Activated CD4-positive, CD25-positive, alpha-beta regulatory T cell treated with anti-CD3 and anti-CD28 coated beads, Interleukin-2, amount 50 U/mL, for 72 hours (primary cell): ENCODE measurements at places on chromosomes 1 and 21.
A peak's percentile ranks its signal among the peaks of the same experiment; 100 is the strongest.

DNA sequence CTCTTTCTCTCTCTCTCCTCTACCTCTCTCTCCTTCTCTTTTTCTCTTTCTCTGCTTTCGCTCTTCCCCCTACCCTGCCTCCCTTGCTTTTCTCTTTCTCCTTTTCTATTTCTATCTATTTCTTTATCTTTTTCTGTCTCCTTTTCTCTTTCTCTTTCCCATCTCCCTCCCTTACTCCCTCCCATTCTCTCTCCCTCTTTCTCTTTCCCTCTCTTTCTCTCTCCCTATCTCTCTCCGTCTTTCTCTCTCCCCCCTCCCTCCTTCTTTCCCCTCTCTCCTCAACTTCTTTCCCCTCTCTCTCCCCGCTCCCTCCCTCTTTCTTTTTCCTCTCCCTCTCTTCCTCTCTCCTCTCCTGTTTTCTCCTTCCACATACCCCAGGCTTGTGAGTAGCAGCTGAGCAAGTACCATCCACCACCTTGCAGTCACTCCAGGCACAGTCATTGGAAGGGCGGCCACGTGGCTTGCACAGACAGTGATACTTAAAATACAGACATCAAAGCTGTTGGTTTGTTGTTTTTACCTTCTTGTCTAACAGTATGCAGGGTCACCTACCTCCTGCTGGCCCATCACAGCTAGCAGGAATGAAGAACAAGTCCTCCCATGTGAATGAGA, 209.1 kb upstream of the COA6 start:
- no peak for DNase-seq

- DNase-seq, result no peak
Observed at GRCh38 chr1:97761637-97762036, 159.2 kb downstream of the DPYD start.

- DNase-seq, result no peak
Observed at GRCh38 chr1:4301007-4301406, 353.4 kb upstream of the AJAP1 start.

DNA sequence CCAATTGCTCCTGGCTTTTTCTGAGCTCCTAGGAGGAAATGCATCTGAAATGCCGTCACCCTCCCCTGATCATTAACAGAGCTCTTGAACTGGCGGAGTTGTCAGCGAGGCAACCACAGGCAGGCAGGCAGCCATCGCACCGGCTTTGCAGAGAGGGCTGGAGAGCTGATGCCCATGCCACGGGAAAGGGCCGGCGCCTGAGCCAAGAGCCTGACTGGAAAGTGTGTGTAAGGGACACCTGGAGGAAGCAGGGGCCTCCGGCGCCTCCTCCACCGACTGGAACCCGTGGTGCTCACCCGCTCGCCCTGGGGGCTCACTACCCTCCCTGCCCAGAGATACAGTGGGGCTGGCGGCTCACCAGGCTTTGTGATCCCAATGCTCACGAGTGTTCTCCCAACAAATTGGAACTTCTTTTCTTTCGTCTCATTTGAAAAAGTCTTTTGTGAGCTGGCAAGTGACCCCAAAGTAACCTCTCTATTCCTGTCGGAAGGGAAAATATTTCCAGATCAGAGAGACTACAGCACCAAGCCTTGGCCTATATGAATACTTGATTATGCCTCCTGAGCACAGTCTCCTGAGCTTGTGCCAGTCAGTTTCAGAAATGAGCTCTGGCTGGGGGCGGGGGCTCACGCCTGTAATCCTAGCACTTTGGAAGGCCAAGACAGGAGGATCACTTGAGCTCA, 97.7 kb upstream of the SLC25A33 start:
- no peak for DNase-seq

- DNase-seq, result no peak
Observed at GRCh38 chr1:159957824-159958268, 3.8 kb upstream of the SLAMF9 start.

- DNase-seq, result no peak
Observed at GRCh38 chr1:47608296-47608875, 170.5 kb downstream of the FOXD2 start.

GRCh38 chr21:33951276-33952178, 35.9 kb upstream of the ATP5PO start:
- no peak for DNase-seq

GRCh38 chr1:153422450-153423068, 6.2 kb downstream of the S100A7A start:
- DNase-seq, result peak; percentile 54

- DNase-seq, result no peak
Observed at GRCh38 chr1:27025718-27026117, 13.1 kb upstream of the TENT5B start.

DNA sequence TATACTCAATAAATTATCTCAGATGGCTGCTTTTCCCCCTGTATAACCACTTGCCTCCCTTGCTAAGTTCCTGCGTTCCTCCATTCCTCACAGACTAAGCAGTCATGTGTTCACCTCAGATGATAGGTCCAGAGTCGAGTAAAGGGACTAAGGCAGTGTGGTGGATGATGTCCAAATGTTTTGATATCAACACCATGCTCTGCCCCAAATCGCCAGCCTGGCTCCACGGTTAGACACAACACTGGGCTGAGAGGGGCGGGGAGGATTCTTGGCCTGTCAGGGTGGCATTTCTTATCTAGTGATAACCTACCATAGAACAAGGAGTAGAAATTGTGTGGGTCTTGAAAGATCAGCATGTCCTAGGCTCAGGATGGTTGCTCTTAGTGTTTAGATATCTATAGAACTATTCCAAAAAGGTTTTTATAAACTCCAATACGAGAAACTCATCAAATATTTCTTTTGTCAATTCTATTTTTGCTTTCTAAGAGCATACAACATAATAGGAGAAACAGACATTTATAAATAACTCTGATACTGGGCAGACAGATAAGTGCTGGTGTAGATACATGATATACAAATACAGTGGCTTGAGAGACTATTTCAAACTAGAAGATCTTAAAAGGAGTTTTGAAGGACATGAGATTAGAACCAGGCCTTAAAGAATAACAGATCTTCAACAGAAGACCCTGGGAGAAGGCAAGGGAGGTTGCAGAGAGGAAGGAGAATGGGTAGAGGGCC, 21.5 kb downstream of the GJA5 start:
- no peak for DNase-seq

DNA sequence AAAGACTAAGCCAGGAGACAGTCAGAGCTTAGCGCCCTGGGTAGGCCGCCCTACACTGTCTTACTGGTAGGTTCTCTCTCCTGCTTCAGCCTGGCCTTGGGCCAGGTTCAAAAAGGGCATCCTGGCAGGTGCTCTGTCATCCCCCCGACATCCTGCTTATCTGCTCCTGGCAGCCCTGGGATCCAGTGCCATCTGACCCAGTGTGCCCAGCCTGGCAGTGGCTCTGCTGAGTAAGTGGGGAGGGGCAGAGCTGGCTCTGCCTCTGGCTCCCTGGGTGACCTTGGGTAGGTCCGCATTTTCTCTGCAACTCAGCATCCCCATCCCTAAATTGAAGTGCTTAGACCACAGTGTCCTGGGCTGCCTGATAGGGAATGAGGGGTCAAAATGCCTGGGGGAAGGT, 549.9 kb downstream of the PTPRU start:
- no peak for DNase-seq

GRCh38 chr1:53639251-53639763, 99.7 kb downstream of the GLIS1 start:
- DNase-seq, result no peak

GRCh38 chr1:157472056-157472701, 80.1 kb downstream of the FCRL5 start:
- no peak for DNase-seq

DNA sequence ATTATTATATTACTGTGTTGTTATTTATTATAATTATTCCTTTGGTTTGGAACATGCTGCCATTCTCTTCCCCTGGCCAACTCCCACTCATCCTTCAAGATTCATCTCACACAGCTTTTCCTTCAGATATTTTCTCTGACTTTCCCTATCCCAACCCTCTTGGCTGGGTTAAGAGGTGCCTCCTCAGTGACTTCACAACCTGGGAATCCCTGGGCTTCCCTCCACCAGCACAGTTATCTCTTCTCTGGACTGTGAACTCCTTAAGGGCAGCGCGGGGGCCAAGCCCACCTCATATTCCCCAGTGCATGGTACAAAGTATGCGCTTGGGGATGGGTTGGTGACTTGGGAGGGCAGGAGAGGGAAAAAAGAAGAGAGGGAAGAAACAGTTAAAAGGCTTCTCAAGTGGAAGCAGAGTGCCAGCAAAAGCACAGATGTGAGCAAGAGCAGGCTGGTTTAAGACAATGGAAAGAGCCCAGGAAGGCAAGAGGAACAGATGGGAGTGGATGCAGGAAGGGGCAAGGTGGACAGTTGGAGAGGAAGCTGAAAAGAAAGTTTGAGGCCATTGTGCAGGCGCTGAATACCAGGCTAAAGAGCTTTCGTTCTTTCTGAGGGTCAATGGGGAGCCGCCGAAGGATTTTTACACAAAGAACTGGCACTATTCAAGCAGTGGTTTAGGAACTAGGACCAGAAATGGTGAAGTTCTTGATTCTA, 132.3 kb downstream of the BEND5 start:
- DNase-seq, result no peak

DNA sequence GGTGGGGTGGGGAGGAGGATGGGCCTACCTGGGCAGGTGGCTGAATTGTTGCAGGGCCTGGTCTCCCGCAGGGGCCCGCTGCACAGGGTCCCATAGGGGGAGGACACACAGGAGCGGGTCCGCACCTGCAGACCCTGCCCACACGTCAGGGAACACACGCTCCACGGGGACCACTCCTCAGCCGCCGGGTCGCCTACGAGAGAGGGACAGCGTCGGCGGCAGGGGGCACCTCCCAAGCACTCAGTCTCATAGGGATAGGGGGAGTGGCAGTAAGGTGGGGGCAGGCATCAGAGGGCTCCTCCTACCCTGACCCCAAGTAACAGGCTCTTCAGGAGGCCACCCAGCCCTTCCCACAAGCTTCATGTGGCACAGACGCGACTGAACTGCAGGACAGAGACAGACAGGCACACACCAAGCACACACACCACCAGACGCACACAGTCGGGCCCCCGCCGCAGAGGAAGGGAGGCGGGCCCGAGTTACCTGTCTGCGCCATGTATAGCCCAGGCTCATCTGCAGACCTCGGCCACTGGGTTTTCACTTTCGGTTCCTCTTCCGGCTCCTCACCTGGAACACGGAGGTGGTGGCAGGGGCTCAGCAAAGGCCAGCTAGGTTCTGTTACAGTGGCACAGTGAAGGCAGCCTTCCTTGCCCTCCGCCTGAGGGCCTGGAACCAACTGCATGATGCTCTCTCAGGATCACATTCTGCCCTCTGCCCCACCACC, 19.8 kb downstream of the ADGRB2 start:
- no peak for DNase-seq

DNA sequence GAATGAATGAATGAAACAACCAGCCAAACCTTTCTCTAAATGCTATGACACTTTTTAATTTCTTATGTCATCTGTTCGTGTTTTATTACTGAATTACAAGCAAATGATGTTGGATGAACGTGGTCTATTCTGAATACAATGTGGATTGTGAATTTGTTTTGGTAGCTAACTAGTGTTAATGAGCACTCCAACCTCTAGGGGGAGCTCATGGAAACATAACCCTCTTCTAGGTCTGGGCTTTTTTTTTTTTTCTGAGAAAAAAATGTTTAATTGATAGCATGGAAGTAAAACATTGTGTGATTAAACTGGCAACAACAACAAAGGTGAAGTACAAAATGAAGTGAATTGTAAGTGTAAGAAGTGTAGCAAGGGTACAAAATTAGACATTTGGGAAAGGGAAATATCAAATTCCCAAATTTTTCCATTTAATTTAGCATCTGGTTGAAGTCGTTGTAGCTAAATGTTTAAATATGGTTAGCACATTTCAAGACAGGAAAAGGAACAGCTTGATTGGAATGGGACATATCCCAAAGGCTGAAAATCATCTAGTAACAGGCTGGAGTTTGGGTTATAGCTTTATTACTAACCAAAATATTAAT, 42.6 kb upstream of the PTGS2 start:
- DNase-seq, result no peak

- no peak for DNase-seq
Observed at GRCh38 chr1:234823191-234824176, 213.5 kb upstream of the IRF2BP2 start.

DNA sequence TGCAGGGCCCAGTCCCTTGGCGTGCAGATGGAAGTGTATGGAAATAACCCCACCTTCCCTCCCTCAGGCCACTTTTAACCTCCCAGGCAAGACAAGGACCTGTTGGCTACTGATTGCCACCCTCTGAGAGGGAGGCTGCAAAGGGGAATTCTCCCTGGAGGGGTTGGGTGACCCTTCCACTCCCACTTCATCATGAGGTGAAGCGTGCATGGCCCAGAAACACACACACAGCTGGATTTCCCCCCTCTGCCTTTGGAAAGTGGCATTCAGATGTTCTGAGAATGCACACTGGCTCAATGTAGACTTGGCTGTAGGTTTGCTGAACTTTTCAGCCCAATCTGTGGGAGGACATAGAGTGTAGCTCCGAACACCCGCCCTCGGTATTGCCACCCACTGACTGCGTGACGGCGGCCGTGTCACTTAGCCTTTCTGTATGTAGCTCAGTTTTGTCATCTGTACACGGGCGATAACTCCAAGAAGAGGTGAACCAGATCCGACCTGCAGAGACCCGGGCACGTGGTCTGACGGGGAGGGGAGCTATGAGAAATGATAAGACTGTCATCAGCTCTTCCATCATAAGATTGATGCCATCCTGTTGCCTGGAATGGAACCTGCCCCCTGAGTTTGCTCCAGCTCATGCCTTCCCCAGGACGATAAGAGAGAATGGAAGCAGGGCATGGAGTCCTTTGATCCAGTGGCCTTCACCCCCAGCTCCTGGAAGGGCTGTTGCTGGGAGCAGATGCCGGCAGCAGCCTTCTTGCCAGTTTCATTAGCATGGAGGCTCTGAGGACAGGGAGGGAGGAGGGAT, 19.3 kb downstream of the MIIP start:
- no peak for DNase-seq

GRCh38 chr1:21539933-21540332, 30.7 kb downstream of the ALPL start:
- DNase-seq, result no peak

GRCh38 chr1:40890771-40891170, 28.6 kb upstream of the CITED4 start:
- no peak for DNase-seq

- peak; percentile 79 for DNase-seq
Observed at GRCh38 chr1:160083968-160084770, 2.8 kb downstream of the KCNJ9 start.
